ENCODE measurements at places on chromosomes 4 and X. TPM values are rescaled to one million over a fixed set of nuclear protein-coding genes. Genes with fewer than 3 reads are reported as not detected.

The HPGD gene
- 62.3 TPM for total RNA-seq

The CT45A7 gene
- total RNA-seq: not detected

The DDX53 gene
- total RNA-seq: not detected

The IQCM gene
- total RNA-seq: 3.4 TPM

The MXRA5 gene
- total RNA-seq: 6.6 TPM

The INTU gene
- total RNA-seq: 3.0 TPM

The SH3D19 gene
- 104 TPM for total RNA-seq

The ATP8A1 gene
- total RNA-seq: 34.0 TPM

The CSN1S1 gene
- total RNA-seq: not detected

DNA sequence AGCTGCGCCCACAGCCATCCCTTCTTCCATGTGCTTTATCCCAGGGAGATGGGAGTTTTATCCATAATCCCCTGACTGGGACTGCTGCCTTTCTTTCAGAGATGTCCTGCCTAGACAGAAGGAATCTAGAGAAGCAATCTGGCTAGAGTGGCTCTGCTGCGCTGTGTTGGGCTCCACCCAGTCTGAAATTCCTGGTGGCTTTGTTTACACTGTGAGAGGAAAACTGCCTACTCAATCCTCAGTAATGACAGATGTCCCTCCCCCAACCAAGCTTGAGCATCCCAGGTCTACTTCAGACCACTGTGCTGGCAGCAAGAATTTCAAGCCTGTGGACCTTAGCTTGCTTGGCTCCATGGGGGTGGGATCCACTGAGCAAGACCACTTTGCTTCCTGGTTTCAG lies 116.9 kb upstream of the AR start:
- no peak overlapping the region for H3K27ac ChIP-seq
- no peak for DNase-seq
- no peak overlapping the region for H3K4me3 ChIP-seq
- no peaks in the 10 kb centered on the region for H3K4me1 ChIP-seq
- H3K27me3 ChIP-seq: no peaks in the 10 kb centered on the region

DNA sequence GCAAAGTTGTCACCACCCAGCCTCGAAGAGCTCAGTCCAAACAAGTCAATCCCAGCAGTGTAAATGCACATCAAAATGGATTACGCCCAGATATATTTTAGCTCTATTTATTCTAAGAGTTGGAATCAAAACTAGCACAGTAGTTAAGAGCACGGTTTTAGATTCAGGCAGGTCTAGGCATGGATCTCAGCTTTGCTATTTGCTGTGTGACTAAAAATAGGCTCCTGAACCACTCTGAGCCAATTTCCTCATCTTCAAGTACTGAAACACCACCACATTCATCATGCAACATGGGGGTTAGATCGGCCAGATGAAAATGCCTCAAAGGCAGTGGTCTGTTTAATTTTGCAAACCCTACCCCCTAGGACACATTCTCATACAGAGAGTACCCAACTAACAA lies 55.9 kb upstream of the FGFBP2 start:
- no peak overlapping the region for H3K27ac ChIP-seq
- H3K36me3 ChIP-seq: no peaks in the 10 kb centered on the region
- H3K4me1 ChIP-seq: no peaks in the 10 kb centered on the region
- H3K4me3 ChIP-seq: no peak overlapping the region

- DNase-seq: no peak
- H3K27ac ChIP-seq: no peak overlapping the region
- no peaks in the 10 kb centered on the region for H3K27me3 ChIP-seq
- no peak overlapping the region for H3K4me3 ChIP-seq
- no peaks in the 10 kb centered on the region for H3K36me3 ChIP-seq
- no peaks in the 10 kb centered on the region for H3K4me1 ChIP-seq
Observed at GRCh38 chr4:173318240-173318639, 15.9 kb downstream of the HMGB2 start.

GRCh38 chr4:156241896-156242295 lies 288.2 kb upstream of the CTSO start:
- H3K27me3 ChIP-seq: no peaks in the 10 kb centered on the region
- no peak for DNase-seq
- no peak overlapping the region for H3K27ac ChIP-seq
- no peaks in the 10 kb centered on the region for H3K4me1 ChIP-seq
- no peaks in the 10 kb centered on the region for H3K36me3 ChIP-seq

DNA sequence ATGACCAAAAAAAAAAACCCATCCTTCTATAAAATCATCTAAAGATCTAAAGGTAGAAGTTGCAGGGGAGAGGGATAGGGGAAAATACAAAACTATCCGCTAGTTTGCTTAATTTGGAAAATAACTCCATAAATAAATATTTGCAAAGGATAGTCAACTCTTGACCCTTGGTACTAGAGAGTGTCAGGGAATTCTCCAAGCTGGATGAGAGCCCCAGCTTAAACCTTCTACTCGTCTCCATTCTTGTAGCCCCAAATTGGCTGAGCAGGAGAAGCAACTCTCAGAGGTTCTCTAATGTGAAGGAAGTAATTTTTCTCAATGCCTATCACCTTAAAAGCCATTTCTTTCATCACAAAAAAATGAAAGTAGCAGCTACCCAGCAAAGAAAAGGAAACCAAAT lies 35.2 kb downstream of the ACSL4 start:
- H3K4me1 ChIP-seq: no peaks in the 10 kb centered on the region
- H3K36me3 ChIP-seq: no peaks in the 10 kb centered on the region
- no peak overlapping the region for H3K27ac ChIP-seq
- H3K4me3 ChIP-seq: no peak overlapping the region
- DNase-seq: no peak
- no peaks in the 10 kb centered on the region for H3K27me3 ChIP-seq

DNA sequence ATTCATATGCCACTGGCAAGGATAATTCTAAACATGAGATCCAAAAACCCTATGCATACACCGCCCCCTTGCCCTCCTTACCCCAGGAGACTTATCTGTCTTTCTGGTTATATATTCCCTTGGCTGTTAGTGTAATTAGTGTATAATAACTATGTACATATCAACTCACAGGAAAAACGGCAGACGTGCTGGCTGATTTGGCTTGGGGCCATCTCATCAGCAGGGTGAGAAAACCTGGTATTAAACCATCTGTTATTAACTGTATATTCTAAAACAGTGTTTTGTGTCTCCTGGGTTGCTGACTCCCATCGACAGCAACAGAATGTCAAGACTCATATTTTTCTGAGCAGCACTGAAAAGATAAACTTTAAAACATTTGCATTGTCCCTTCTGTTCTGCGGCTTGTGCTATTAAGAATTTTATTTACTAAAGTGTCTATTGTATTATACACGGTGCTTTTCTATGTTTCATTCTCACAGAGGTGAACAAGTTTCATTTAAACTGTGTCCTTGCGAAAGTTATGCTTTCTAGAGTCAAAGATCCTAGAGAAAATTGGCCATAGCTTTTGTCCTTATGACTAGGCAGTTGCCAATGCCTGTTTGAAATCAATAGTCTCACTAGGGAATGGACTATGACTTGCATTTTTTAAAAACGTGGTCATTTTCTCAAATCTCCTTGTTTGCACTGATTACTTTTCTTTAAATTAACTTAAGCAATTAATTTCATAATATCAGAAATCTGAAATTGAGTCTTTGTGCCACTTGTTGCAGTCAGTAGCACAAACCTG lies 211.5 kb upstream of the MID1 start:
- peak overlapping the region; percentile 45 for H3K27ac ChIP-seq
- peak; percentile 25 for DNase-seq
- H3K27me3 ChIP-seq: no peaks in the 10 kb centered on the region
- peak overlapping the region; percentile 8 for H3K4me3 ChIP-seq
- no peaks in the 10 kb centered on the region for H3K4me1 ChIP-seq

DNA sequence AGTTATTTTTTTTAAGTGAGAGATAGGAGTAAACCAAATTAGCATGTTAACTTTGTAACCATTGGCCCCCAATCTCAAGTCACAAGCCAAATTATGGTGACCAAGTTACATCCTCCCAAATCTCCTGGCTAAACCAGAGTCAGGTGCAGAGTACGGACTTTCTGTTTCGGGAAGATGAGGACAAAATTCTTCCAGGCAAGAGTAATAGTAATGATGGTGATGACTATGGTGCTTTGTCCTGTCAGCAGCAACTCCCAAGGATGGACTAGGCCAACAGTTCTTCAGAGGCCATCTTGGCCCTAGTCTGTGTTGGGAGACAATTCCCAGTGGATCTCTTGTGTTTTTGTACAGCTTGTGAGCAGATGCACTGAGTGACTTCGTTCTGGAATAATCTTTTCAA lies 148.8 kb downstream of the GPC3 start:
- no peak overlapping the region for H3K4me3 ChIP-seq
- no peak overlapping the region for H3K27ac ChIP-seq
- DNase-seq: no peak
- H3K27me3 ChIP-seq: no peaks in the 10 kb centered on the region

- H3K27me3 ChIP-seq: no peaks in the 10 kb centered on the region
- H3K4me3 ChIP-seq: no peak overlapping the region
- H3K4me1 ChIP-seq: no peaks in the 10 kb centered on the region
- H3K27ac ChIP-seq: no peak overlapping the region
- H3K36me3 ChIP-seq: no peaks in the 10 kb centered on the region
- peak; percentile 32 for DNase-seq
Observed at GRCh38 chrX:48045410-48046311, 25.8 kb downstream of the ZNF630 start.

DNA sequence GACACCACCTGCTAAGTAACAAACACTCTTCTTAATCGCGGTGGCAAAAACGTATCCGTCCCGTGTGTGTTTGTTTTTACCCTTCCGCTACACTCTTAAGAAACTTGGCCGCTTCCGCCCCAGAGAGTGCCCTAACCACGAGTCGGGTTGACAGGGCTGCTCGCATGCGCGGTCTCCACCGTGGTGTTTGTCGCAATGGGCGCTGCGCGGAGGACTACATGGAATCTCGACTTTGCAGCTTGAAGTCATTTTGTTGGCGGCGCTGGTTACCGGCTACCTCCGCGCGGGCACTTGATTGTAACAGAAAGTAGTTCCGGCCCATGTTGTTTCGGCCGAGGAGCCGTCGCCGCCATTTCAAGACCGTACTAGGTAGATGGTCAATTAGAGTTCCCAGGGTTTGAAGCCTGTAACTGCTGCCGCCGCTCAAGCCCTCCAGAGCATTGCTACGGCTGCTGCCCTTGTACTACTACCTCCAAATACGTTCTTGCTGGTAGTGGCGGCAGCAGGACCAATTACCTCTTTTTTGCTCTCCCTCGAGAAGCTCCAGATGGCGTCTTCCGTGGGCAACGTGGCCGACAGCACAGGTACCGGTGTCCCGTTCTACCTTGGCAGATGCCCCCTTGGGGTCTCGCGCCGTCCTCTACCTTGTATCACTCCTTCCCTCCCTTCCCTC lies at the start of gene OGT:
TSS of gene OGT (plus strand) at position 352 of the 673 bp plus-strand sequence. CDS start at position 548, 196 bp downstream.
- H3K27me3 ChIP-seq: no peaks in the 10 kb centered on the region
- peak within 1 kb of the TSS; percentile 82 for H3K27ac ChIP-seq
- peak; percentile 94 for DNase-seq
- H3K4me3 ChIP-seq: peak within 1 kb of the TSS; percentile 53
- H3K4me1 ChIP-seq: no peaks in the 10 kb centered on the region

DNA sequence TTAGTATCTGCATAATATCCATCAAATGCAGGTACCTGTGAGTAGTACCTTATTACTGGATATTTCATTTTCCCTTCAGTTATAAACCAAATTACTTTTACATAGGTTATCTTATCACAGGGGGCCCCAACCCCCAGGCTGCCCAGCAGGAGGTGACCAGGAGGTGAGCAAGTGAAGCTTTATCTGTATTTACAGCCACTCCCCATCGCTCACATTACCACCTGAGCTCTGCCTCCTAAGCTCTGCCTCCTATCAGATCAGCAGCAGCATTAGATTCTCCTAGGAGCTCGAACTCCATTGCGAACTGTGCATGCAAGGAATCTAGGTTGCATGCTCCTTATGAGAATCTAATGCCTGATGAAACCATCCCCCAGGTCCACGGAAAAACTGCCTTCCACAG lies 6.3 kb downstream of the PRSS12 start:
- H3K4me3 ChIP-seq: no peak overlapping the region
- no peaks in the 10 kb centered on the region for H3K4me1 ChIP-seq
- H3K27me3 ChIP-seq: no peaks in the 10 kb centered on the region
- no peak for DNase-seq

DNA sequence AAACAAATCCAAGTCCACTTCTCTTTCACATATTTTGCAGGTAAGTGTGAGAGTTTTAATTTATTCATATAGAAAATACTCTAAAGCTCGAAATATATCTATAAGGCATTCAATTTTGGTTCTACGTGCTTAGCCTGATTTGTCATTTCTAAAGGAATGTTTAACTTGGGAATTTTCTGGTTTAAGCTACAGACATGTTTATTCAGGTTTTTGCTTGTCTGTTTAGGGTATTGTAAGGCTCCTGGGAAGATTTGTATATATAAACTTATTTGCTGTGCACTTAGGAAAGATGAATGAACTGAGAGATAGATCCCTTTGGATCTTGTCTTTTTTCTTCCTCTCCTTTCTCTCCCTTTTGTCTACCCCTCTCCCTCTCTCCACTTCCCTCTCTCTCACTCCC lies 185.9 kb upstream of the NEIL3 start:
- H3K4me3 ChIP-seq: no peak overlapping the region
- H3K4me1 ChIP-seq: no peaks in the 10 kb centered on the region
- DNase-seq: no peak
- no peaks in the 10 kb centered on the region for H3K27me3 ChIP-seq
- H3K27ac ChIP-seq: no peak overlapping the region
- H3K36me3 ChIP-seq: no peaks in the 10 kb centered on the region

GRCh38 chr4:80465736-80466135 lies 130.2 kb downstream of the CFAP299 start:
- DNase-seq: no peak
- H3K4me3 ChIP-seq: no peak overlapping the region
- H3K4me1 ChIP-seq: no peaks in the 10 kb centered on the region
- H3K27me3 ChIP-seq: no peaks in the 10 kb centered on the region
- H3K27ac ChIP-seq: no peak overlapping the region

DNA sequence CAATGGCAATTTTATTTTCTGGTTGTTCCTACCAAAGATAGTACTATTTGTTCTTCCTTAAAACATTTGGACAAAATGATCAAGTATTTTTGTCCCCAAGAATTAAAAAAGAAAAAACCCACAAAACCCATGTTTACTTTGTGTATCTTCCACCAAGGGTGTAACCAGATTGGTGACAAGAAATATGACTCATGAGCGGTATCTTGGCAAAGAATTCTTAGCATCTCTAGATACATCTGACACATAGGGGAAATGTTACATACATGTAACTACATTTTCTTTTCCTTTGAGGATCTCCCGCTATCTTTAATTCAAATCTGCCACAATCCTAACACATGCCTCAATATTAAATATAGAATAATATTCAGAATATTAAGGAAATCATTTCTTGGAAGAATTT lies 78.7 kb downstream of the WDFY3 start:
- no peak overlapping the region for H3K27ac ChIP-seq
- no peak overlapping the region for H3K4me3 ChIP-seq
- no peaks in the 10 kb centered on the region for H3K27me3 ChIP-seq
- no peak for DNase-seq
- no peaks in the 10 kb centered on the region for H3K36me3 ChIP-seq

- H3K4me1 ChIP-seq: no peaks in the 10 kb centered on the region
- H3K27ac ChIP-seq: no peak overlapping the region
- no peak for DNase-seq
- no peaks in the 10 kb centered on the region for H3K27me3 ChIP-seq
- no peak overlapping the region for H3K4me3 ChIP-seq
Observed at GRCh38 chr4:99180382-99181070, 36.4 kb upstream of the ADH4 start.
